ENCODE measurements at places on chromosomes 12 and 14.
A peak's percentile ranks its signal among the peaks of the same experiment; 100 is the strongest.

DNA sequence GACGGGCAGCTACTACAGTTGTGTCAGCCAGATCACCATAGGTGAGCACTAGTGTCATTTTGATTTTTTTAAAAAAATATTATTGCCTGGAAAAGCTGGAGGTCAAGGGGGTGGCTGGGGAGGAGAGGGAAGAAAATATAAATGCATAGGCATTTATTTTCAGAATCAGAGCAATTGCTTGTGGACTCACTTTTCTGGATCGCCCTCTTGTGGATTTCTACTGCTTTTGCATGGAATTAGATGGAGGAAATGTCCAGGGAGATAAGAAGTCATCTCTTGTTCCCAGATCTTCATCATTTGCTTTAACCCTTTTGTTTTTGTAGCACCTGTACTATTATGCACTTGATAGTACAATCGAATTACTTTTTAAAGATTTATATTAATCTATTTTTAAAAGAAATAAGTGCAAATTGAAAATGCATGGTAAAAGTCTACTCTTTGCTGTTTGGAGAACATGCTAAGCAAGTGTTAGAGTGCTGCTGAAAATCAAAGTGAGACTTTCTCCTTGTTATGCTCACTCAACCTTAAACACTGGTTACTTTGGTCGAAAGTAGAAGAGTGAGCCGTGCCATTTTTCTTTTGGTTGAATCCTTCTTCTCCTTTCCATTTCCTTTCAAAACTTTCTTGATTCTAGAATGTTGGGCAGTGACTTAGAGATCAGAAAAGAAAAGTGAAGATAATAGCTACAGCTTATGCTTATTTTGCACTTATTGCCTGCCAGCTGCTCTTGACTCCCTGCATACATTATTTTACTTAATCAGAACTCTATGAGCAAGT lies 60.6 kb upstream of the ANO4 start:
- no peak for DNase-seq

- DNase-seq = peak; percentile 46
These were observed 94.1 kb downstream of the FBXL14 start for GRCh38 chr12:1500095-1500801.

- DNase-seq = no peak
These were observed 22.1 kb downstream of the DMAC2L start for GRCh38 chr14:50334211-50334610.

- DNase-seq = no peak
These were observed 123.3 kb downstream of the KICS2 start for GRCh38 chr12:64098709-64099354.

DNA sequence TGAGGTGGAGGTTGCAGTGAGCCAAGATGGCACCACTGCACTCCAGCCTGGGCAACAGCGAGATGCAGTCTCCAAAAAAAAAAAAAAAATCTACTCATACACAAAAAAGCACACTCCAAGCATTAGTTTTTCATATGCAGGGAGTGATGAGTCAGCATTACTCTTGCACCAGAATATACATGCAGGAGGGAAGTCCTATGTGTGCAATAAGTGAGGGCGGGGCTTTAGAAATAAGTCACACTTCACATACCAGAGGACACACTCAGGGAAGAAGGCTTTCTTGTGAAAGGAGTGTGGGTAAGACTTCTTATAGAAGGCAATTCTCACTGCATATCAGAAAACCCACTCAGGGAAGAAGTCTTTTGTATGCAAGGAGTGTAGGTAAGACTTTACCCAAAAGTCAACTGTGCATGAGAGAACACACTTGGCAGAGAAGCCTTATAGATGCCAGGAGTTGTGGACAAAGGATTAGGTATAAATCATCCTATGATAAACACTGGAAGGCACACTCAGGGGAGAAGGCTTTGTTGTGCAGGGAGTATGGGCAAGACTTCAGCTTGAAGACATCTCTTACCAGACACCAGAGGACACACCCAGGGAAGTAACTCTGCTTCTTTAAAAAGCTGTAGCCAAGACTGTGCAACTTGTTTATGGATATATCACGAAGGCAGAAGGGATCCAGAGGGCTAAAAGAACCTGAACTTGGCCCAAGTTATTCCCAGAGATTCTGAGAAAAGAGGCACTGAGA lies 50.5 kb downstream of the ATF7 start:
- no peak for DNase-seq

- DNase-seq = no peak
These were observed 2.4 kb upstream of the CRIP1 start for GRCh38 chr14:105484069-105484996.

- peak; percentile 68 for DNase-seq
These were observed 637 bp downstream of the PTMS start for GRCh38 chr12:6766651-6767349.

- DNase-seq = peak; percentile 67
These were observed 3.1 kb downstream of the CDH24 start for GRCh38 chr14:23054000-23054811.

GRCh38 chr14:104197449-104198247 lies 59.3 kb downstream of the KIF26A start:
- DNase-seq = no peak

- no peak for DNase-seq
These were observed 8.7 kb downstream of the TCTN1 start for GRCh38 chr12:110622582-110622981.

- DNase-seq = no peak
These were observed 367.3 kb downstream of the C12orf50 start for GRCh38 chr12:87661786-87662377.

All from WERI-Rb-1 (cell line).